HFFc6 (cell line): ENCODE measurements at places on chromosomes 1 and 21.

DNA sequence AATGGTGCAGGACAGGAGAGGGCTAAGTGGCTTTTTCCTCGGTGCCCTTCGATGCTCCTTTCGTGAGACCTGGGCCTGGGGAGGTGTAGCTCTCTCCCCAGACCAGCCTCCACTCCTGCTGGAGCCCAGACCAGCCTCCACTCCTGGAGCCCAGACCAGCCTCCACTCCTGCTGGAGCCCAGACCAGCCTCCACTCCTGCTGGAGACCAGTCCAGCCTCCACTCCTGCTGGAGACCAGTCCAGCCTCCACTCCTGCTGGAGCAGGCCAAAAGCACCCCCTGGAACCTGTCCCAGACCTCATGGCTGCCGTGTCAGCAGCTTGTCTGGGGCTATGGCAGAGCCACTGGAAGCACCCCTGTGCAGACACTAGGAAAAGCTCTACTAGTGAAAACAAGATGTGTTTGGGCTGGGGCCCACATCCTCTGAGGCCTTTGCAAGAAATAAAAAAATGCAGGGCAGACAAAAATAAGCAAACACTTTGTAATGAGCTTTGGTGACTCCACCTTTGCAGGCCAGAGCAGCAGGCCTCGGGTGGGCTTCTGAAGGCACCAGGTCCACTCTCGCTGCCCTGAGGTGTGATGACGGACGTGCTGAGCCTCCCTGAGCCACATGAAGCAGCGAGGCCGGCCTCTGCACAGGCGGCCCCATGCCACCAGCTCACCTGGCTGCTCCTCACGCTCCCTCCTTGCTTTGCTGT lies 116.0 kb upstream of the IFFO2 start:
- no peak for DNase-seq

- no peak for DNase-seq
These were observed 73.0 kb downstream of the DAP3 start for GRCh38 chr1:155761736-155762405.

GRCh38 chr1:84365225-84366221 lies 32.8 kb upstream of the DNASE2B start:
- peak; percentile 98 for DNase-seq

DNA sequence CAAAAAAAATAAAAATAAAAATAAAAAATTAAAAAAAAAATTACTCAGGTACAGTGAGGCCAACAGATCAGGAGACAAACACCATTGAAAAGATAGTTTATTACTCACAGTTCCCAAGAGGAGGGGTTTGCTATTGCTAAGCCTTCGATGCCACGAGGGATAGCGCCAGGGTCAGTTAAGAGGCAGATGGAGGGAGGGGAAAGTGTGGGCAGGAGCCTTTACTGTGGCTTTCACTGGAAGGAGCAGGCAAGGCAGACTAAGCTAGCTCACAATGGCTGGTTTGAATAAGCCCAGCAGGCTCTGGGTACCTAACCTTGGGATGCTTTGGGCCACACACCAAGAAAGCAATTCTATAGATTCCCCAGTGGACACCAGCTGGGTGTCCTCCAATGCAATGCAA lies 12.7 kb upstream of the RNF187 start:
- no peak for DNase-seq

DNA sequence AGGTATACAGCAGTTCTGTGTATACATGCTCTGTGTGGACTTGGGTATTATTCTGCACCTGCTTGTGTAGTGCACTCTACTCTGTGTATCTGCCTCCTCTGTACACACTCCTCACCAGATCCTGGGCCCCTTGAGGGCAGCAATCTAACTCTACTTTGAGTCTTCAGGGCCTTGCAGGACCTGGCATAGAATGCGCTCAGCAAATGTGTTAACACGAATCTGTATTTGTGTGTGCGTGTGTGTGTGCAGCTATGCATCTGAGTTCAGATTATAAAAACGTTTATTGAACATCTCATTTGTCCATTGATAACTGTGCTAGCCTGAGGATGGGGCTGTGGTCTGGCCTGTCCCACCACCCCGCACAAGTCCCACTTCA lies 3.9 kb upstream of the MEF2D start:
- DNase-seq, result no peak

GRCh38 chr21:45270306-45270821 lies 17.3 kb downstream of the POFUT2 start:
- DNase-seq, result no peak
